ENCODE measurements at places on chromosomes 7 and 10. TPM values are rescaled to one million over a fixed set of nuclear protein-coding genes. Genes with fewer than 3 reads are reported as not detected.
A peak's percentile ranks its signal among the peaks of the same experiment; 100 is the strongest.

- peak; percentile 10 for DNase-seq
Observed at GRCh38 chr7:3243680-3244079, 57.4 kb upstream of the SDK1 start.

The BEND7 gene
- total RNA-seq, result 8.0 TPM

- no peak for DNase-seq
Observed at GRCh38 chr7:28243861-28244260, 63.3 kb upstream of the JAZF1 start.

The INA gene
- total RNA-seq, result 0.46 TPM

- DNase-seq, result peak; percentile 96
Observed at GRCh38 chr7:104883718-104884452, 130.1 kb upstream of the KMT2E start.

DNA sequence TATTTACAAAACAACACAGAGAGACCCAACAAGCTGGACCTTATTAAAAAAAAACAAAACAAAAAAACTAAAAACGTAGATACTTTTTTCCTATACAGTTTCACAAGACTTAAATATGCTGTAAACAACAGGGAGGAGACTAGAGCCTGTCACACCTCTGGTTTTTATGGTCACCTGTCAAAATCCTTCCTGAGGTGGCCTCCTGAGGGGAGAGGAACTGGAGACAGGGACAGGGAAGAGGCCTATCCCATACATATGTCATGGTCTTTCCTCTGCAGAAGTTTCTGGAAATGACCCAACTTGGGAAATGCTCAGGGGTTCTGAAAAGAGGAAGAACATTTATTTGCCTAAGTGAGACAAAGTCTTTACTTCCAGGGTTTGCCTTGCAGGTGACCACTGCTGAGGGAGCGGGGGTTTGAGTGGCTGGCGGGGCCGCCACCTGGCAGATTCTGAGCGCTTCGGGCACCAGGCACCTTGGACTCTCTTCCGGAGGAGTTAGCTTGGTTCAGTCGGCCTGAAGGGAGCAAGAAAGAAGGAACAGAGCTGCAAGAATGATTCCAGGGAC is 18.3 kb downstream of the CPA1 start:
- DNase-seq, result no peak

The MEIG1 gene
- not detected for total RNA-seq

The WEE2 gene
- total RNA-seq, result not detected

The COL13A1 gene
- total RNA-seq, result 19.5 TPM

- DNase-seq, result peak; percentile 87
Observed at GRCh38 chr7:106216923-106217542, 67.8 kb downstream of the NAMPT start.

The ZNF727 gene
- total RNA-seq, result not detected

DNA sequence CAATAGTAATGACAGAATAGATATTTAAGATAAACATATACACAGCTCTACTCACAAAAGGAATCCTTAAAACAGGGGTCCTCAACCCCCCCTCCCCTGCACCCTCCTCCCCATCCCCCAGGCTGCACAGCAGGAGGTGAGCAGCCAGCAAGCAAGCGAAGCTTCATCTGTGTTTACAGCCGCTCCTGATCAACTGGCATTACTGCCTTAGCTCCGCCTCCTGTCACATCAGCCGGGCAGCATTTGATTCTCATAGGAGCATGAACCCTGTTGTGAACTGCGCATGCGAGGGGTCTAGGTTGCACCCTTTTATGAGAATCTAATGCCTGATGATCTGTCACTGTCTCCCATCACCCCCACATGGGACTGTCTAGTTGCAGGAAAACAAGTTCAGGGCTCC is 65.5 kb downstream of the SMURF1 start:
- no peak for DNase-seq

DNA sequence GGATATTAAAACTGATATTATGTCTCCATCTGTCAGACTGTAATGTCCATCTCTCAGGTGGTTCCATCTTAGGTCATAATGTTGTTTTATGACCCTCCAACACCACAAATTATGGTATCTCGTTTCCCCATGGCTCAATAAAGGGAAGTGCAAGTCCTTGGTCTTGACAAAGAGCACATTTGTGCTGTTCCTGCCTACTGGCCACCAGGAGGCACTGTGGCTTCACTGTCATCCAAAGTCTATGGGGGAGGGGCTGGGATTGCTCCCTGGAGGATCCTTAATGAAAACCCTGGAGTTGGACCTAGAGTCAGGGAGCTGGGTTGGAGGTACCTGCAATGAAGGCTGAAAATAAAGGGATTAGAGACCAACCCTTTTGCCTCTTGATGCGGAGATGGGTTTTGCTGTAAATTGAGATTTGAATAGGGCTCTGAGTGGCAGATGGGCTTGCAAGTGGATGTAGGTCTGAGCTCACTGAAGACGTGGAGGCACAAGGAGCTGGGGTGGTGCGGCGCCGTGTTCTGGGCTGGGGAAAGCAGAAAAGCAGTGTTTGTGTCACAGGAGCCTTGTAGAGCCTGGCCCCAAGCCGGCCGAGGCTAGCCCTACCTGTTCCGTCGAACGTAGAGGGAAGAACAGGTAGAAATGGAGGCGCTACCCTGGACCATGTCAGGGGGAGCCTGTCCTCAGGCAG is 180.5 kb upstream of the PRSS58 start:
- peak; percentile 62 for DNase-seq

DNA sequence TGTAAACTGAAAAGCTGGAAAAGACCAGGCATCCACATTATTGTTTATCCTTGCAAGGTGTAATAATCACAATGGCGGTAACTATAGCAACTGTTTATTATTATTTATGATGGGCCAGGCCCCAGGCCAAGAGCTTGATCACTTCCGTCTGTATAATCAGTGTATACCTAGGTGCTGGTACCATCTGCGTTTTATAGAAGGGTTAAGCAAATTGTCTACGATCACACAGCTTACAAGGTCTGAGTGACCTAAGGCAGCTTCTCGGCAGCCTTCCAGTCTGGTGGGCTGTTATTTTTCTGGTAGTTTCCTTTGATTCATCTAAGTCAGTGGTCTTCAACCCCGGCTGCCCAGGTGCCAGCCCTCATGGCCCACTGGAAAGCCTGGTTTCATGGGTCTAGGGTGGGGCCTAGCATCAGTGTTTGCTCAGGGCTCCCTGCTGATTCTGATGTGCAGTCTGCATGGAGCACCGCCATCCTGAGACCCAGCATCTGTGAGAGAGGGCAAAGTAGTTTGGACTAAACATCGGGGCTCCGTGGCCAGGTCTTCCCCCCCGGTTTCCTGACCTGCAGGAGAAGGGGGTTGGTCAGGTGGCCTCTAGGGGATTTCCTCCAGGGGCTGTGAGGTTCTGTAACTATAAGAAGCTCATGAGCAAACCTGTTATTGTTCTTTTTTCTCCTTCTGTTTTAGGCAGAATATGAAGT is 146.4 kb downstream of the RGS10 start:
- no peak for DNase-seq

The ADARB2 gene
- total RNA-seq, result 0.11 TPM

- DNase-seq, result no peak
Observed at GRCh38 chr10:22324893-22325271, 4.0 kb downstream of the BMI1 start.

- no peak for DNase-seq
Observed at GRCh38 chr10:75814014-75814413, 382.6 kb downstream of the LRMDA start.

GRCh38 chr10:38050212-38050611 is 39.7 kb downstream of the ZNF33A start:
- no peak for DNase-seq

The ALOX5 gene
- total RNA-seq, result 0.06 TPM

The BNIP3 gene
- total RNA-seq, result 52.9 TPM

DNA sequence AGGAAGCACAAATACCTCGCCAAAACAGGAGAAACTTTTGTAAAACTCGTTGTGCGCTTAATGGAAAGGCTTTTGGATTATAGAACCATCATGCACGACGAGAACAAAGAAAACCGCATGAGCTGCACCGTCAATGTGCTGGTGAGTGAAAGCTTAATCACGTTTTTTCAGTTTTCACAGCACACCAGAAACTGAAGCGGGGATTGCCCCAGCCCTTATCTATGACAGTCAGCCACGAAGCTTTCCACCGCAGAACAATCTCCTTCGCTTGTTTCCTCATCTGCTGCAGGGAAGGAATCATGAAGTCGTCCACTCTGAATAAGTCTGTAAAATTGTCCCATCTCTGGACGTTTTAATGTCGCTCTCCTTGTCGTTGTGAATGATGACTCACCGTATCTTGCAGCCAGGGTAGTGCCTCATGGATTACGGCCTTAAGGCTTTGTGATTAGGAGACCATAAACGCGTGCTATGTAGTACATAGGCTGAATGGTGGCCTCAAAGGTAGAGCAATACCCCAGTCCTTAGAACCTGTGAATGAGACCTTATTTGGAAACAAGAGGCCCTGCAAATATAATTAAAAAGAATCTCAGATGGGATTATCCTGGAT is 174.9 kb upstream of the NPS start:
- DNase-seq, result no peak

DNA sequence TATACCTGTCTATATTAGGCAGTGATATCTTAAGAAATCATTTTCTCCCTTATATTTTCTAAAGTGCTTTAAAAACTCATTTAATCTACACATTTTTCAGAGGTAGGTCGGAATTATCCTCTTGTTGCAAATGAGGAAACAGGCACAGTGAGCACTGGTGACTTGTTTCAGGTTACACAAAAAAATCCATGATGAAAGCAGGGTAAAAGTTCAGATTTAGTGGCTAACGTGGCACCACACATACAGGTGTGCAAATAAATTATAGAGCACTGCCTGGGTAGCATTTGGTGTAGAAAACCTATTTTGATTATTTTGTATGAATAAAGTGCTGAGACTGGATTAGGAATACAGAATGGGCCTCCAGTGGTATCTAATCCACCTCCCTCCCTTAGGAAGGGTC is 26.6 kb downstream of the ARMC10 start:
- DNase-seq, result no peak

- no peak for DNase-seq
Observed at GRCh38 chr10:115653473-115653872, 560.3 kb downstream of the ATRNL1 start.

- no peak for DNase-seq
Observed at GRCh38 chr7:28411876-28412662, at the start of gene CREB5. TSS of gene CREB5 (plus strand) at chr7:28412518. CDS start at chr7:28412915, 397 bp downstream.

DNA sequence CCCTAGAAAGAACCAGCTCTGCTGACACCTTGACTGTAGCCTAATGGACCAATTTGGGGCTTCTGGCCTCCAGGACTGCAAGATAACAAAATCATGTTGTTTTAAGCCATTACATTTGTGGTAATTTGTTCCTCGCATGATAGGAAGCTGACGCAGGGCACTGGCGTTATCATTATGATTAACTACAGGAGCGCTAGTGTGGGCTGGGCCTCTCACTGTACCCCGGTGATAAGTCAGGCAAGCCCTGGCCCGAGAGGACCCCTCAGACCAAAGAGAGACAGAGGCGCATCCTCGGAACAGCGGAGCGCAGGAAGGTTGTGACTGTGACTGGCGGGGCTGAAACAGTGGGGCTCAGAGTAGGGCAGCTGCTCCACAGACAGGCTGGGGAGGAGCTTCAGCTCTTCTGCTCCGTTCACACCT is 150.3 kb upstream of the CHST15 start:
- DNase-seq, result no peak

The ADAM12 gene
- 59.9 TPM for total RNA-seq

- DNase-seq, result no peak
Observed at GRCh38 chr10:11157292-11158076, 139.8 kb downstream of the CELF2 start.

DNA sequence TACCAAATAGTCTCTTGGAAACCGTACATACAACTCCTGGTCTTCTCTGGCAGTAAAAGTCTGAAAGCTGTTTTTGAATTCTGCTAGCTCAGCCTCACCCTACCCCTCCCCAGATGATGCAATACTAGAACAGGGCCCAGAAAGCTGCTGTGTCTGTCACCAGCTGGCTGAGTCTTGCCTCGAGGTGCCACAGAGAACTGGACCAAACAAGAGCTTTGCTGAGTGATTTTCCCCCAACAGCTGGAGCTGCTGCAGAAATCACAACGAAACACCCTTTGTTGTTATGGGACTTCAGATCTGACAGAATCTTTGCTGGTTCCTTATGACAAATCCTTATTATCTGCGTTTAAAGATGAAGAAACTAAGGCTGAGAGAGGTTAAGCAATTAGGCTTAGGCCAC is 134.1 kb downstream of the SPAG6 start:
- no peak for DNase-seq

- DNase-seq, result no peak
Observed at GRCh38 chr10:28891058-28891713, 213.9 kb downstream of the BAMBI start.

GRCh38 chr7:155353256-155353897 is 55.7 kb downstream of the INSIG1 start:
- no peak for DNase-seq

The GOLGA7B gene
- 2.0 TPM for total RNA-seq
